ENCODE measurements at places on chromosomes 12 and 14.

GRCh38 chr12:6110006-6110405 lies 14.5 kb downstream of the VWF start:
- no peak for DNase-seq

GRCh38 chr12:19201661-19202060 lies 72.1 kb downstream of the PLEKHA5 start:
- no peak for DNase-seq

- no peak for DNase-seq
These were observed 11.5 kb upstream of the TEX22 start for GRCh38 chr14:105386581-105387529.

GRCh38 chr12:120209851-120210250 lies 8.9 kb upstream of the RPLP0 start:
- DNase-seq: no peak

GRCh38 chr14:60805841-60806430 lies 71.4 kb downstream of the MNAT1 start:
- no peak for DNase-seq

GRCh38 chr14:38199076-38199475 lies 8.6 kb upstream of the SSTR1 start:
- DNase-seq: no peak

GRCh38 chr12:8465301-8465996 lies 9.7 kb downstream of the CLEC6A start:
- DNase-seq: no peak

DNA sequence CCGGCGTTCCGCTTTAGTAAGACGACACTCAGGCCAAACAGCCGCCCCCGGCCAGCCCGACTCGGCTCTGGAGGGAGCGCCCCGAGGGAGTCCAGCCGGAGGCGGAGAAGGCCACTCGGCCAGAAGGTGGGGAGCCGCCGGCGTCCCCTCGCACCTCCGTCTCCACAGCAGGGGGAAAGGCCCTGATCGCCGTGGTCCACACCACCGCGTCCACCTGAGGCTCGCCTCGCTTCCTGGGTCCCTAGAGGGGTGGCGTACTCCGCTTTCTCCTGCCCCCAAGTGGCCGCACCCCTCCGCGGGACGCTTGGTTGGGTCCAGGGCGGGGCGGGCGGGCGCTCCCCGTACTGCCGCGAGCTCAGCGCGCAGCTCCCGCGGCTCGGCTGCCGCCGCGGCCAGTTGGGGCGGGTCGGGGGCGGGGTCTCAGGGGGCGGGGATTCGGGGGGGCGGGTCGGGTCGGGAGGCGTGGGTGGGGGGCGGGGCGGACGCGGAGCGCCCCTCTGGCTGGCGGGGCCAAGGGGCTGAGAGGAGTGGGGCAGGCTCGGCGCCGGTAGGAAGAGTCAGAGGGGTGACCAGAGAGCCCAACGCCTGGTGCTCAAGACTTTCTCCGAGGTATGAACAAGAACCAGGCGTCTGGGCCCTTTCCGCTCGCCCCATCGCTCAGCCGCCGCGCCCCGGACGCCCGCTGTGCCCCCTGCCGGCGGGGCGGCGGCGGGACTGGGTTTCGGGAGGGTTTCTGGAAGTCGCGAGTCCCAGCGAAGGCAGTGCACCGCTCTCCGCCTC lies at the start of gene FRMD6:
TSS of gene FRMD6 (plus strand) at position 523 of the 780 bp plus-strand sequence. CDS start 37,927 bp downstream, outside the sequence.
- no peak for DNase-seq

- DNase-seq: no peak
These were observed 47.3 kb downstream of the KDM2B start for GRCh38 chr12:121533394-121534090.

- DNase-seq: no peak
These were observed 17.0 kb downstream of the SLC4A8 start for GRCh38 chr12:51441583-51441982.

DNA sequence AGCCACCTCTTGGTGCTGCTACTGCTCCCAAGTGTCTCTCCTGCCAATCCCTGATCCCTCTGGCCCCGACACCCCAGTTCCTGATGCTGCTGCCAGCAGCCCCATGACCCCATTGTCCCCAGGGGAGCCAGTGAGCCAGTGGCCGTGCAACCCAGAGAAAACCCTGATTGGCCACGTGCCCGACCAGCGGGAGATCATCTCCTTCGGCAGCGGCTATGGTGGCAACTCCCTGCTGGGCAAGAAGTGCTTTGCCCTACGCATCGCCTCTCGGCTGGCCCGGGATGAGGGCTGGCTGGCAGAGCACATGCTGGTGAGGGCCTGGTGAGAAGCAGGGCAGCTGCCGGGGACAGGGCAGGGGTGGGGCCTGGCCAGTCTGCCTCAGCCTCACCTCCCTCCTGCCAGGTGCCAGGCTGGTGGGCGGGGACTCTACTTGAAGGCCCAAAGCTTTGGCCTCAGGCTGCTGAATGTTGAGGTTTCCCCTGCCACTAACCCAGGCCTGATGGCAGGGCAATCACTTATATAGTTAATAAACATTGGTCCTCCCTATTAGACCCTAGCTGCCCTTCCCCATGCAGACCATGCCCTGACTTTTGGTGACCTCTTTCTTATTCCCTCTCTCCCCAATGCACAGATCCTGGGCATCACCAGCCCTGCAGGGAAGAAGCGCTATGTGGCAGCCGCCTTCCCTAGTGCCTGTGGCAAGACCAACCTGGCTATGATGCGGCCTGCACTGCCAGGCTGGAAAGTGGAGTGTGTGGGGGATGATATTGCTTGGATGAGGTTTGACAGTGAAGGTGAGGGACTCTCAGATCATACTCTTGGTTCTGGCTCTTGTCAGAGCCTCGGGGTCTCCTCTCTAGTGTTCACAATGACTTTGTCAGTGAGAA lies 5.1 kb downstream of the PCK2 start:
- no peak for DNase-seq

- no peak for DNase-seq
These were observed 322.3 kb downstream of the DUSP6 start for GRCh38 chr12:89029961-89030360.

GRCh38 chr12:96091833-96092232 lies 56.4 kb upstream of the LTA4H start:
- no peak for DNase-seq

DNA sequence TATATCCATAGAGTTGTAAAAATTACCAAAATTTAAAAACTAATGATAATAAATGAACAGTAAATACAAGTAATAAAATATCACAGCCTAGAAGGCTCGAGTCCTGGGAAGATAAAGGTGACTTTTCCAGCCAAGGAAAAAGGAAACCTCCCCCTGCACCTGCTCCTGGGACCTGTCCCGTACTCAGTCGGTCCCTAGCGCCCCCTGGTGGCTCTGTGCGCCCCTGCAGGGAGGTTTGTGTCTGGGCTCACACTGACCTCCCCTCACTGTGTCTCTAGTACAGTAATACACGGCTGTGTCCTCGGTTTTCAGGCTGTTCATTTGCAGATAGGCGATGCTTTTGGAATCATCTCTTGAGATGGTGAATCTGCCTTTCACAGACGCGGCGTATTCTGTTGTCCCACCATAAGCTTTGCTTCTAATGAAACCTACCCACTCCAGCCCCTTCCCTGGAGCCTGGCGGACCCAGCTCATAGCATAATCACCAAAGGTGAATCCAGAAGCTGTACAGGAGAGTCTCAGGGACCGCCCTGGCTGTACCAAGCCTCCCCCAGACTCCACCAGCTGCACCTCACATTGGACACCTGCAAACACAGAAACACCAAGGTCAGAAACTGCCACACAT lies 1030.4 kb downstream of the TMEM121 start:
- DNase-seq: no peak

- DNase-seq: no peak
These were observed 41.2 kb upstream of the CRY1 start for GRCh38 chr12:107134558-107134957.

DNA sequence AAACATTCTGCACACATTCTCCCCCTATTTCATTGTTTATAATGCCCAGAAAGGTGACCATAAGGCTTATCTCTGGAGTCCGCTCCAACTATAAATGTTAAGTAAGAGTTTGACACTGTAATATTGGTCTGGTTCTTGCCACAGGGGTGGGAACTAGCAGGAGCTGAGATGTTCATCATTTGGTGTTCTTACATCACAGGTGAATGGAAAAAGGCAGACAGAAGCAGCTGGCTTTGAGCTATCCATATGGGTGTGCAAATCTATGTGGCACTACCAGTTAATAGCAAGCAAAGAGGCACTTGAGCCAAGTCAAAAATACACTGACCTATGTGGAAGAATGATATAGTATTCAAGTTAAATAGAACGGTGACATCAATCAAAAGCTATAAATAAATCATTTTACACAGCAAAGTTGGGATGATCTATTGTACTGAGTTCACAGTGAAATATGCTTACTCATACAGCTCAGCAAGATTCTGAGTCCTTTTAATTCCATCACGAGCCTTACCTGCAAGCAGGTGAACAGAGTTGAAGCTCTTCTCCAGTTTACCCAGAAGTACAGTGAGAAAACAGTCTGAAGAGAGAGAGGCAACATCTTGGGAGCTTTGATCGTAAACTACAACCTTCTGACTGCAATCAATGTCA lies 43.2 kb downstream of the DUSP16 start:
- DNase-seq: no peak

DNA sequence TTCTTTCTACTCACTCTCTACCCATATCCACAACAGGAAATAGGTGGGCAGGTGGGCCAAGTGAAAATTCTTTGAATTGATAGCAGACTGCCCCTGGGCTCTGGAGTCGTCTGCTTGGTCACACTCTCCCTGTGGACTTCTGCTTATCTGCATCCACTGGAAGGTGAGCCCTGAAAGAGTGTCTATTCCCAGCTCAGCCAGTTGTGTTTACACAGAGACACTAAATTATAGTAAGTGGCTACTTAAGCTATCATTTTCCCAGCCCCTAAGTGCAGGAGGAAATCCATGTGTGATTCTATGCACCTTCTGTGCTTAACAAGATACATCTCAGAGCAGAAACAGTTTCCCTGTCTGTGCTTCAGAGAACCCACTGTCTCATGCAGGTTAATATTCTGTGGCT lies 338.4 kb downstream of the FUT8 start:
- DNase-seq: no peak

- DNase-seq: no peak
These were observed 30.4 kb upstream of the PCNX4 start for GRCh38 chr14:60061371-60061770.

DNA sequence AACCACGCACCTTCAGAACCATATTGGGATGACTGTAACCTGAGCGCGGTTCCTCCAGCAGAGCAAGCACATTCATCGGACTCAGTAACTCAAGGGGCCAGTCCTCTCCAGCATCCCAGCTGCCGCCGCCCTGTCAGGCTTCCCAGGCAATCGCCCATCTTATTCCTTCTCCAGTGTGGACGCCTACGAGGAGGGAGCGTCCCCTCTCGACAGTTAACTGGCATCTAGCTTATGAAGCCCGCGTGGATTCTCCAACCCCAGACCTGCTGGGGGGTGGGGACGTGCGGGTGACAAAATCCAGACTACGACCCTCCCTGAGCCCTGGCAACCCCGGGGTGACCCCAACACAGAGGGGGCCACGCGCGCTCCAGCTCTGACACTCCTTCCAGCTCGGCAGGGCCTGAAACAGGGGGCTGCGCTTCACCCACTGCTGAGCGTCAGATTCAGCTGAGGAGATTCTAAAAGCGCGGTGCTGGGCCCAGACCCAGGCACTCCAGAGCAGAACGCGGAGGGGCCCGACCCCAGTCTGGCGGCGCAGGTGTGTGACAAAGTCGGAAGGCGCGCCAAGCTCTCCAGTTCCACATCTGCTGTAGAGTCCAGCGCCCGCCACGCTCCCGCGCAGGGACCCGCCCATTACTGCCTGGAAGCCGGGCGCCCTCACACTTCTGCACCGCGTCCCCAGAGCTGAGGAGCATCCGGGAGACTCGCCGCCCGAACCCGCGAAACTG lies 43.9 kb upstream of the ESR2 start:
- peak; percentile 49 for DNase-seq

GRCh38 chr14:63881926-63882325 lies 29.1 kb downstream of the SYNE2 start:
- DNase-seq: peak; percentile 12

GRCh38 chr12:32091696-32092095 lies 15.0 kb upstream of the BICD1 start:
- DNase-seq: no peak

DNA sequence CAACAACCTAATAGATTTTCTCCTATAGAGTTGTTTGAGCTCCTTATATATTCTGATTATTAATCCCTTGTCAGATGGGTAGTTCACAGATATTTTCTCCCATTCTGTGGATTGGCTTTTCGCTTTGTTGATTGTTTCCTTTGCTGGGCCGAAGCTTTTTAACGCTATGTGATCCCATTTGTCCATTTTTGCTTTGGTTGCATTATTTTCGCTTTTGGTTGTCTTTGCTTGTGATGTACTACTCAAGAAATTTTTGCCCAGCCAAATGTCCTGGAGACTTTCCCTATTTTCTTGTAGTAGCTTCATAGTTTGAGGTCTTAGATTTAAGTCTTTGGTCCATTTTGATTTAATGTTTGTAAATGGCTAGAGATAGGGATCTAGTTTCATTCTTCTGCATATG lies 258.4 kb upstream of the FAR2 start:
- no peak for DNase-seq

GRCh38 chr14:94093418-94093817 lies 12.3 kb downstream of the IFI27L1 start:
- DNase-seq: no peak

GRCh38 chr14:32190673-32191072 lies 11.2 kb upstream of the RNU6-7 start:
- no peak for DNase-seq

GRCh38 chr12:58106195-58106594 lies 164.8 kb downstream of the ATP23 start:
- DNase-seq: no peak

DNA sequence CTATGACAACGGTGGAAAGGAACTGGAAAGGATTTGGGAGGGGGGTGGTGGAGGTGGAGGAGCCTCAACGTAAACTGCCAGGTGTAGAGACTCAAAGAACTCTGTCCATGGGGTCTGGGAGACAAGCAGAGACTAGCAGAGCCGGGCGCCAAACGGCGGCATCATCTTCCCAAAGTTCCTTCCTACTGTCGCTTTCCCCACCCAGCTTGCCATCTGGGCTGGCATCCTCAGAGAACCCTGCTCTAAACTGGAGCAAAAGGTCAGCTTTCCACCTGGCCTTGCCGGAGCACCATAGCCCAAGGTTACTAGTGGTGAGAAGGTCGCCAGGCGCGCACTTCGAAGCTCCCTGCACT lies 4.0 kb upstream of the IRF2BPL start:
- DNase-seq: no peak

GRCh38 chr14:39977198-39977597 lies 545.0 kb upstream of the FBXO33 start:
- no peak for DNase-seq

- no peak for DNase-seq
These were observed 33.1 kb upstream of the GNPNAT1 start for GRCh38 chr14:52824462-52824861.

GRCh38 chr14:89927186-89927865 lies 27.2 kb downstream of the EFCAB11 start:
- no peak for DNase-seq

GRCh38 chr14:23104591-23105347 lies at the start of gene CIROP:
Gene CIROP, minus strand, starts transcription at chr14:23104989. Its CDS starts 69 bp downstream, at chr14:23104920.
- DNase-seq: no peak

Data from GF-D8 (cell line).